ENCODE measurements at places on chromosomes 6 and 20.
A peak's percentile ranks its signal among the peaks of the same experiment; 100 is the strongest.

- DNase-seq = no peak
Measured at GRCh38 chr6:91171754-91172462, 585.0 kb upstream of the MAP3K7 start.

DNA sequence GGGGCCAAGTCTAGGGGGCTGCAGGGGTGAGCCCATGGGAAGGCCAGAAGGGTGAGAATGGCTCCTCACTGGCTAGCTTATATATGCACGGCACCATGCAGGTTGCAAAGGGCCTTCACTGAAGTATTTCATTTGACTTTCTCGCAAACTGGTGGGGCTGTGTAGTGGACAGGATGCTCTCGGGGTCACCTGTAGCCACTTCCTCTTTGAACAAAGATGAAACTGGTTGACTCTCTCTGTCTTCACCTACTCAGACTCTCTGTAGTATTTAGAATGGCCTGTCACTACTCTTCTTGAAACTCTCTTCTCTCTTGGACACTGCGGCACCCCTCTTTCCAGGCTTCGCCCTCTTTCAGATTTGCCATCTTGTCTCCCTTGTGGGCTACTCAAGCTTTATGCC is 560.5 kb downstream of the PKHD1 start:
- no peak for DNase-seq

DNA sequence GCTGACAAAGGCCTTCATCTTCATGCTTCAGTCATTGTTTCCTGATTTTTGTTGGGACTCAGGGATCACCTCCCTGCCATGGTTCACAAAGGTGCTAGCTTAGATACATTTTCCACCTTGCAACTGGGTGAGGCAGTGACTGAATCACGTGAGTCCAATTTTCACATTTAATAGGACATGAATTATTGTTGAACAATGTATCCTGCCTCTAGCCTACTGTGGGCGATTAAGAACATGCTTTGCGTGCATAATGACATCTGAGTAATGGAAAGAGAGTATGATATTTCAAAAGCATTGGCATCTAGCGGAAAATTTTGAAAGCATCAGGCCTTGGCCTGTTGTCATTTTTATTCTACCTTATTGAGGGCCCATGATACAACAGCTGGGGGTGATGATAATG is 199.2 kb upstream of the JAG1 start:
- no peak for DNase-seq

DNA sequence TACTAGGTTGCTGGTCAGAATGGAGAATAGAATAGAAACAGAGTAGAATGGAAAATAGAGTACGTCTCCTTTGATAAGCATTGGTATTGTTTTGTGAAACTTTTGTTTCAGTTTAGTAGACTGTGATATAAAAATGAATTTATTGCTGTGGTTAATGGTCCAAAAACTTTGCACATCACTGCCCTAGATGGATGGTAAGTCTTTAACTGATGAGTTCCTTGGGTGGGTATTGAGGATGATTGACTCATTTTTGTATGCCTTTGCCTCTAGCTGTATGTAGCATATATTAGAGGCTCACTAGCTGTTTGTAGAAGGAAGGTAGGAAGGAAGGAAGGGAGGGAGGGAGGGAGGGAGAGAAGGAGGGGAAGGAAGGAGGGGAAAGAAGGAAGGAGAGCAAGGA is 48.3 kb downstream of the ZDHHC14 start:
- DNase-seq = no peak

GRCh38 chr6:37614491-37614890 is 83.2 kb downstream of the MDGA1 start:
- no peak for DNase-seq

DNA sequence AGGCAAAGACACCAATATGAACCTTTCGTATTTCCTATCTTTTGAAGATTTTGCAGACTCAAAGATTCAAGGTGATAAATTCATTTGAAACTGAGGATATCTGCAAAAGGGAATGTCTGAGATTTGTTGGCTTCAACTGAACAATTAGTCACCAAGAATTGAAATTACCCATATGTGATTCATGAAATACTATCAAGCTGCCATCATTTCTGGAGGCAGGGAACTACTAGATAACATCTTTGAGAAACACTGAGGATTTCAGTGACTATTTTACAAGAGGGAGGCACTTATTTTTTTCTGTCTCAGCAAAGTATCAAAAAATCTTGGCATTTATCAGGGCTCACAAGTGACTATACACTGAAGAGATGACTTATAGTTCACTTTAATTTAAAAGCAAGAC is 39.8 kb upstream of the MMS22L start:
- DNase-seq = no peak

DNA sequence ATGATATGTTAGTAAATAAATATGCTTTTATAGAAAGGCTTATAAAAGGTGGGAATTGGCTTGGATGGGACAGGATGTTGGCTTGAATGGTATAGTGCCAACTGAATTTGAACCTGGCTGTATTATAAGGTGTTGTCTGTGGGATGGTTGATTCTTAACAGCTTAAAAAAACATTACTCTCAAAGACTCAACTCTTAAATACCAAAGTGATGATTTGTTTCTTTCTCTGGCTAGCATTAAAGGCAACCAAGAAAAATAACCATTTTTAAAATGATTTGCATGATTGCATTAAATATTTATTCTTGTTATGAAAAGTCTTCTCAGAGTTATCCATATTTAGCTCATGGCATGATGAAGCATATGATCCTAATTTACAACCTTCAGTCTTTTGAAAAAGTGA is 216.2 kb downstream of the RIMS1 start:
- DNase-seq = no peak

DNA sequence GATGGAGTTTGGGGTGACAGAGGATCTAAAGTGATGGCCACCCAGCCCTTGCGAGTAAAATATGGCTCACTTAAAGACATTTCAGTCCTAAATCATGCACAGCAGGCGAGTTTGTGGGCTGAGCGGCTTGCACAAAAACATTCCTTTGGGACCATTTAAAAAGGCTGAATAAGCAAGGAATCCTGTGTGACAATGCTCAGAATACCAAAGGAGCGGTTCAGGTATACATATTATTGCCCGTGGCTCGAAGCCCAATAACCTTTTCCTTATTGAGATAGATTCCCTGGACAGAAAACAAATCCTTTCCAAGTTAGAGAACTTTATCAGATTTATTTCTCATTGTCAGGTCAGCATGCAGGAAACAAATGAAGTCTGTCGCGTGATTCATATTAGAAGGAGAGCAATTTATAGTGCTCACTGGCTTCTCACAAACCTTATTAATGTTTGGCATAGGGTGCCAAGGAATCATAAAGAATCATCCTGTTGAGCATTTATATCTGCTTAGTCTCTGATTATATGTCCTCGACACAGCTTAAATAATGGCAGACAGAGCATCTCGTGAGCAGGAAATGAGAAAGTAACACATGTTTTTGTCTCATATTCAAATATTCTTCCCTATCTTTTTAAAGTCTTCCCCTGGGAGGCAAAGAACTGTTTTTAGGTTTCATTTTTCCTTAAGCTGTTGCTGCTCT is 121.3 kb downstream of the TRMT11 start:
- DNase-seq = peak; percentile 46

GRCh38 chr20:38840894-38841470 is 35.5 kb downstream of the PPP1R16B start:
- no peak for DNase-seq

GRCh38 chr20:58402305-58402704 is 13.3 kb downstream of the VAPB start:
- no peak for DNase-seq

DNA sequence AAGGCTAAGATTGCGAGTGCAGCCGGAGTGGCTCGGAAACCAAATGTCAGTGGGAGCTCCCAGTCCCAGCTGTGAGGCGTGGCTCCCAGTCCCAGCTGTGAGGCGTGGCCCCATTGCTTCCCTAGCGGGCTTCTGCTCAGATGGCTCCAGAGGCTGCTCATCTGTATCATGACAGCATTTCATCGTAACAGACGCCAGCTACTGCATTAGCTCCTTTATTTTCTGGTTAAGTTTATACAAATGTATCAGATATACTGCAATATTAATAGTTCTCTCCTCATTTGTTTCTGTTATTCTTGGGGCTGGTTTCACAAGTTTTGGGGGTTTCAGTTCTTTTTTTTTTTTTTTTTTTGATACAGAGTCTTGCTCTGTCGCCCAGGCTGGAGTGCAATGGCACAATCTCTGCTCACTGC is 34.7 kb upstream of the TBXT start:
- DNase-seq = no peak

- DNase-seq = no peak
Measured at GRCh38 chr6:126182650-126183311, 157.1 kb upstream of the CENPW start.

DNA sequence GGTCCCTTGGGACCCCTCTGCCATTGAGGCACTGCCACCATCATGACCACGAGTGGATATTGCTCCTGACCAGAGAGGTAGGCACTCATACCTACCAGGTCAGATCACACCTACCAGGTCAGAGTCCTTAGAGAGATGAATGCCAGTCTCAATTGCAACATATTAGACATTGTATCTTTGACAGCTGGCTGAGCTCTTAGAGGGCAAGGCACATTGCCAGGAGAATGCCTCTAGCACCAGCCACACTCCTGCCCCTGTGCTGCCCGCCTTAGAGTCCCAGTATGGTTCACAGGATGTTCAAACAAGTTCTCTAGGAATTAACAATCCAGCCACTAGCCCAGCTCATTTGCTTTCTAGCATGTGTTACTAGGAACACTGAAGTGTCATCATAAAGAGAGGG is 65.9 kb downstream of the TMEM244 start:
- peak; percentile 14 for DNase-seq

GRCh38 chr6:127446356-127446755 is 12.8 kb downstream of the KIAA0408 start:
- no peak for DNase-seq

- DNase-seq = no peak
Measured at GRCh38 chr6:29961966-29962365, 19.6 kb downstream of the HLA-A start.

DNA sequence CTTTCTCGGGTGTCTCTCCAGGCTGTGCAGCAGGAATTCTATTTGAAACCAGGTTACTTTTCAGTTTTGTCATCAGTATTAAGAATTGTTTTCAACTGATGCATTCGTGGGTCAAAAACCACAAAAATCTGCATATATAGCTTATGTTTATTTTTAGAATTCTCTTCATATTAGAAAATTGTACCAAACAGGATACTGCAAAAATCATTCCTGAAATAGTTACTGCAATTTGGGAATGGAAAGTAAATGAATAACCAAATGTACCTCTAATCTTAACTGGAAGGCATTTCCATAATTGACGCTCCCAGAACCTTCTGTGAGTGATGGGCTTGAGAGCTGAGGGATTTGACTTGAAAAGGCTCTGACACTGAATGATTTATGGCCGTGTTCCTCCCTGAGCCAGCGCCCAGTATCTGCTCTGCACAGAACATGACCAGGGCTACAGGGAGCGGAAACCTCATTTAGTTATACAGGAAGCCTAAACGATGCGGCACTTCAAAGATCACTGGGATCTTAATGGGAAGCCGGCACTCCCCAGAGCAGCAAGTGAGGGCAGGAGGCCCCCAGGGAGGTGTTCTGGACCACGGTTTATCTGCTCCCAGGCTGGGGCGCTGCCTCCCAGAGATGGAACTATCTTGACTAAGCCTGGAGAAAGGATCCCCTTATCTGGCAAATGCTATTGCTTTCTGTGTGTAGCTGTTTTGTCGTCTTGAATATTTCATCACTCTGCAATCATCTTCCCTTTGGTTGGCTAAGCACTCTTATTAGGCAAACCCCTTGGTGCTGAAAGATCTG is 446.0 kb downstream of the QKI start:
- DNase-seq = no peak

DNA sequence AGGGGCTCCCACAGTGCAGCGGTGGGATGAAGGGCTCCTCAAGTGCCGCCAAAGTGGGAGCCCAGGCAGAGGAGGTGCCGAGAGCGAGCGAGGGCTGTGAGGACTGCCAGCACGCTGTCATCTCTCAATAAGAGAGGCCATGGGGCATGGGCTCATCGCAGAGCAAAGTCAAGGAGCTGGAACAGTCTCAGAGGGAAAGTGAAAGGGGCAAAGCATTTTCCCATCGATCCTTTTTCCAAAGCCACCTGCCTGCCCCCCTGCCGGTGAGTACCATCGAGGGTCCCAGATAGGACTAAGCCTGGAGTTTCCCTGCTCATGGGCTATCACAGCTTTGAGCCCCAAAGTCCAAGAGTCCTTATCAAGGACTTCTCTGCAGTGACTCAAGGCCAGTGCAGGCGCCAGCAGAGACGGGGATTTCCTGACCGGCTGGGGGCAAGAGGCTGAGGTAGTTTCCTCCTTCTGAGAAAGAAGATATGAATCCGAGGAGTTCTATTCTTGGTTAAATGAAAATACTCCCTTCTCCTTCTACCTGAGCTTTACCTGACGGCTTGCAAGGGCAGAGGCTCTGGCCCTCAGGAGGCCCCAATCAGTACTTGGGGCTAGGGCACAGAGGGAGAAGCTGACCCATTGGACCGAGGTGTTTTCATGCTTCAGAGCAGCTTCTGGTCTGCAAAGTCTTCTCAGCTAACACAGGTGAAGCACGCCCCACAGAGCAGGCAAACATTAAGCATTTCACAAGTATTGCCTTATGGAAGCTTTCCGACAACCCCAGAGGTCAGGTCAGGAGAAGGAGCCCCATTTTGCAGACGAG is 22.6 kb downstream of the ETV7 start:
- DNase-seq = no peak

GRCh38 chr6:136701045-136701444 is 91.2 kb downstream of the MAP3K5 start:
- DNase-seq = no peak

- DNase-seq = no peak
Measured at GRCh38 chr6:3884007-3884745, 35.0 kb downstream of the FAM50B start.

GRCh38 chr20:19823971-19824370 is 65.9 kb downstream of the RIN2 start:
- peak; percentile 16 for DNase-seq

- DNase-seq = no peak
Measured at GRCh38 chr6:167691533-167692312, 135.0 kb upstream of the AFDN start.

DNA sequence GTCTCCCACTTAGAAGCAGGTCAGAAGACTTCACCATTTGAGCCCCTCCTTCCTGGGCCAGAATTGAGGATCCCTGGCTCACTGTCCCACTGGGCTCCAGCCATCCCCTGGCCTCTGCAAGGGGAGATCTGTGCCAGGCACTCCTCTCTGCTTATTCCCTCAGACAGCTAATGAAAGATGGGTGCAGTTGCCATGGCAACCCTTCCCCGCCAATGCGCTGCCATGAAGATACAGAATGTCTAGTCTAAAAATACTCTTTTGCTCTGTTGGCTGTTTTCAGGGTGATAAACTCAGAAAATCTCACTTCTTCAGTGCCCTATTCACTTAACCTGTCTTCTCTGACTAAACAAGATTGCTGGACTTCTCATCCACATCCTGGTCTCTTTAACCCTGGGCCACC is 13.6 kb upstream of the TTLL2 start:
- no peak for DNase-seq

DNA sequence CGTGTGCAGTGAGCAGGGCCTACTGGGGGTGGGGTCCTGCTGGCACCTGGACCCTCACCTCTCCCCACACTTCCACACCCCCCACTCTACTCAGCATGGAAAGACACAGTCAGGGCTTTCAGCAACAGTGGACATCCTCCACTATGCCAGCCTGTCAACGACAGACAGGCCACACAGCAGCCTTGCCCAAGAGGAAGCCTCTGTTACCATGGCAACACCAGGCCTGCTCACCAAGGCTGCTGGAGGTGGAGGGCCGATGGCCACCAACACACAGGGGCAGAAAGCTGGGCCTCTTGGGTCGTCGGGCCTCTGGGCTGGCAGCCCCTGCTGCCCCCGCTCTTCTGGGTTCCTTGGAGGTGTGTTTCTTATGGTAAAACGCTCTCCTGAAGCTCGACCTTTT is 13.6 kb downstream of the BNIP5 start:
- peak; percentile 57 for DNase-seq

- DNase-seq = no peak
Measured at GRCh38 chr20:62761759-62762131, 34.5 kb upstream of the MRGBP start.

GRCh38 chr20:57491373-57491772 is 33.6 kb downstream of the CTCFL start:
- DNase-seq = no peak
